ENCODE measurements at places on chromosomes 7 and 10.

- DNase-seq: peak; percentile 62
Observed at GRCh38 chr7:468681-469562, 50.7 kb downstream of the PDGFA start.

DNA sequence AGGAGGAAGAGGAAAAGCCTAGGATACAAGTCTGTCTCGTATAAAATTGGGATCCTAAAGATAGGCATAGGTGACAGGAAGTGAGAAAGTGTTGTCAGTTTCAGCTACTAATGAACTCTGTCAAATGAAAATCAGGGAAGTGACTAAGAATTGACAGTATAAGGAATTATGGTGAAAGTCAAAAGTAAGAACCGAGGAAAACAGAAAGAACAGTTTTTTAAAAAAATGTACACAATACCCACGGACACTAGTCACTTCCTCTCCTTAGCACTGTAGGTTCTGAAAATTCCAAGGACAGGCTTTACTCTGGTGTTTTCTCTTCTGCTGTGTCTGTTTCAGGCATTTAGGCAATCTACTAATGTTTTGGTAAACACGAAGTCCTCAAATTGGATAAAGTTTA, 42.3 kb downstream of the ATAD1 start:
- DNase-seq: peak; percentile 55

DNA sequence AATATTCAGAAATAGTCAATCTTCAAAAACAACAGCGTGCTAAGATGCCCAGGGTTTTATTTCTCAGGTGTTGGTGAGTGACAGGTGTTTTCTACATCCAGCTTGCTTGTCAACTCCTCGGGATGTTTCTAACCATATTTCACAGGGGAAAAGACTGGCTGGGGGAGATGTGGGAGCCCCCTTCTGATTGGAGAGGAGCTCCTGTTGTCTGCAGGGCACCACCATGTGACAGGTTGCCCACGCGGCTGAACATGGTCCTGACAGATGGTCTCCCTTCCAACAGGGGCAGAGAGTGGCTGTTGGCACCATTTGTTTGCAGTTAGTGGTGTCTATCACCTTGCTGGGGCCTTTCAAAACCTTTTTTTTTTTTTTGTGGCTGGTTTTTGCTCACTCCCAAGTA, 16.5 kb upstream of the GPR26 start:
- DNase-seq: no peak

DNA sequence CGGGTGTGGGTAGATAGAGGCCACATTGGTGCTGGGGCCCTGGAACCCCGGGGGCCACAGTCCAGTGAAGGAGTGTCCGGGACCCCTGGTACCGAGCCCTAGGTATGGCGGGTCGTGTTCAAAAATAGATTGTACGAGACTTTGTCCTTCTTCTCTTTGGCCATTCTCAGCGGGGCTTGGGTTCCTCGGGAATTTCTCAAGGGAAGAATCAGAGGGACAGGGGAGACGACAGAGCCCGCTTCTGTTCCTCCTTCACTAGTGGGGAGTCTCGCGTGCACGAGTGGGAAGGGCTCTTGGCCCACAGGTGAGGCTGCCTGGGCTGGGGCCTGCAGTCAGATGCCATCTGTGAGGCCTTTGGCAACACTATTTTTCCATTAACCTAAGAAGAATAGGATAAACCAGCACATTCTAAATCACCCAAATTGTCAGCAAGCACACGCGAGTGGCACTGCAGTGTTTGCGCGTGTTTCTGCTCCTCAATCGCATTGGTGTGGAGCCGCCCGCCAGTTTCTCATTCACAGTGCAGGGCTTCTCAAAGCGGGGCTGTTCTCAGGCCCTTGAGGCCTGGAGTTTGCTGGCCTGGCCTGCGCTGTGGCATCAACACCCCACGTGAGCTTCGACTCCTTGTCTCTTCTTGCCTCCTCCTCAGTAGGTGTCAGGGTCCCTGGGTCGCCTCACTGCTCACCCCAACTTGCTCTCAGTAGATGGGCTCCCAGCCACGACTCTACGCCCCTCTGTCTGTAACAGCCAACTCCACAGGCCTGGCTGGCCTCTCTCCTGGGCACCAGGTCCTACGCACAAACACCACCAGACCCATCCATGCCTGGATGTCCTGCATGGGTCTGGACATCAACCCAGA, 187.6 kb upstream of the SHH start:
- no peak for DNase-seq

- DNase-seq: no peak
Observed at GRCh38 chr10:36676321-36676720, 449.1 kb upstream of the ANKRD30A start.

- DNase-seq: no peak
Observed at GRCh38 chr10:132707776-132708171, 78.2 kb downstream of the NKX6-2 start.
